ENCODE measurements at places on chromosomes 2 and 18.

GRCh38 chr18:36411745-36412168 lies 114.2 kb downstream of the FHOD3 start:
- DNase-seq: no peak

DNA sequence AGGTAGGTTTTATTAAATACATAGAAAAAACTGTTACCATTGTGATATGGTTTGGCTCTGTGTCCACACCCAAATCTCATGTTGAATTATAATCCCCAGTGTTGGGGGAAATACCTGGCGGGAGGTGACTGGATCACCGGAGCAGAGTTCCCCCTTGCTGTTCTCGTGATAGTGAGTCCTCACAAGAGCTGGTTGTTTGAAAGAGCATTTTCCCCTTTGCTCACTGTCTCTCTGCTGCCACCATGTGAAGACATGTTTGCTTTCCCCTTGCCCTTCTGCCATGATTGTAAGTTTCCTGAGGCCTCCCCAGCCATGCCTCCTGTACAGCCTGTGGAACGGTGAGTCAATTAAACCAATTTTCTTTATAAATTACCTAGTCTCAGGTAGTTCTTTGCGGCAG lies 352.7 kb upstream of the SLC39A10 start:
- DNase-seq: no peak

DNA sequence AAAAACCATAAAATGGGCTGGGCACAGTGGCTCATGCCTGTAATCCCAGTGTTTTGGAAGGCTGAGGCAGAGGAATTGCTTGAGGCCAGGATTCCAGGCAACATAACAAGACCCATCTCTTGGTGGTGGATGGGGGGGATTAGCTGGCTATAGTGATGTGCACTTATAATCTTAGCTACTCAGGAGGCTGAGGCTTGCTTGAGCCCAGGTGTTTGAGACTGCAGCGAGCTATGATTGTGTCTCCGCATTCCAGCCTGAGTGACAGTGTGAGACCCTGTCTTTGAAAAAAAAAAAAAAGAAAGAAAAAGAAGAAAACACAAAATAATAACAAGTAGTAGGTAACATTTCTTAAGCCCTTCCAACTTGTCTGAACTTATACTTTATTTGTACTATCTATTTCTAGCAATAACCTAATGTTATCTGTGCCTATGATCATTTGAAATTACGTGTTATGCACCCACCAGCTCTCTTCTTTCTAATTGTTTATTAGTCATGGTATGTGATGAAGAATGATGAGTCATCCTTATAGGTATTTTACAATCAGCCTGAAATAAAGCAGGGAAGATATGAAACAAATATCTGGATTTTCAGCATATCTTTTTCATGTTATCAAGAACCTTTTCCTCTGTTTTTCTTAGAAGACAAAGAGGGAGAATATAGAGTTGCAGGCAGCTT lies 129.3 kb upstream of the UNC80 start:
- DNase-seq: no peak

- no peak for DNase-seq
Observed at GRCh38 chr2:160651416-160652200, 158.0 kb upstream of the RBMS1 start.

DNA sequence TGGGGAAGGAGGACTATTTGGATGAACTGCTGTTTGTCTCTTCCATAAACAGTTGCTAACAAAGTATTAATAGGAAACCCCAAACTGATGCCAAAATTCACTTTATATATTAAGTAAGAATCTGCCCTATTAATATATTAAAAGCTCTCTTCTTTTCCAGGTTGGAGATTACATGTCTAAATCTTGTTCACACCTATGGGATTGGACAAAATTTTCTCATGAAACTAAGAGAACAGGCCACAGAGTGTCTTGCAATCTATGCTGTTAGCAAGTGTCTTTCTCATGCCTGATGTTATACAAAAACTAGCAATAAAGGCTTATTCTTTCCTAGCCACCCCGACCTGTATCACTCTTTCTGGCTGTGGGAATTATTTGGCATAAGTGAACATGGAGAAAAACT lies 18.3 kb downstream of the ZEB2 start:
- no peak for DNase-seq

GRCh38 chr2:192952245-192952644 lies 757.5 kb upstream of the TMEFF2 start:
- no peak for DNase-seq

DNA sequence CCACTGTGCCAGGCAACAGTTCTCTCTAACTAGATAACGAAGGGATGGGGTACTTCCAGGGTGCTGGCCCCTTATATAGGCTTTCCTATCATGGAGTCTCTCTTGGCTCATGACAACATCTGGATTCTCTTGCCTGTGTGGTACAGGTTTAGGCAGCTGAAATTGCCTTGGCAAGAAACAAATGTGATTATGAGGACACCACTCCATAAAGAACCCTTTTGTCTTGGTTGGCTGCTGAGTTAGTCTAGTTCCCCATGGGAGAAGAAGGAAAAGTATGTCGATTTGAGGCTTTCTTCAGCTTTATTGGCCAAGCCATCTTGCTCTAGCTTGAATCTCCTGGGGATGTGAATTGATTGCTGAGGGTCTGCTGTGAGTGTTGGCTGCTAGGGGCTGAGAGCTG lies 76.3 kb upstream of the ZCCHC2 start:
- no peak for DNase-seq
